NCI-H1436 (cell line): ENCODE measurements at places on chromosomes 7 and 10.

DNA sequence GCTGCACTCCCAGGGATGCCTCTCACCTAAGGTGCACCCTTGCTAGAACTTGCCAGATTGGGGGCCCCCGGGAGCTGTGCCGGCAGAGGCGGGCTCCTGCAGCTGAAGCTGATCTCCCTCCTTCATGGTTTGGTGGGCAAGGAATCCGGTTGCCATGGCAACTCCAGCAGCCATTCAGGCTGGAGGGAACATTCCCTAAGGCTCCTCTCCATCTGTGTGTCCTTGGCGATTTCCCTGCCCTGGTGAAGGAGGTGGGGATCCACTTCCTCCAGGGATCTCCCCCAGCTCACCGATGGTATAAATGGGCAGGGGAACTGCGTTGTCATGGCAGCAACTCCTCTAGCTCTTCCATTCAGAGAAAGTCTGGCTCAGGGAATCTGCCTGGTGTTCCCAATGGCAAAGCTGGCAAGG lies 49.6 kb upstream of the GPR158 start:
- no peak for DNase-seq

DNA sequence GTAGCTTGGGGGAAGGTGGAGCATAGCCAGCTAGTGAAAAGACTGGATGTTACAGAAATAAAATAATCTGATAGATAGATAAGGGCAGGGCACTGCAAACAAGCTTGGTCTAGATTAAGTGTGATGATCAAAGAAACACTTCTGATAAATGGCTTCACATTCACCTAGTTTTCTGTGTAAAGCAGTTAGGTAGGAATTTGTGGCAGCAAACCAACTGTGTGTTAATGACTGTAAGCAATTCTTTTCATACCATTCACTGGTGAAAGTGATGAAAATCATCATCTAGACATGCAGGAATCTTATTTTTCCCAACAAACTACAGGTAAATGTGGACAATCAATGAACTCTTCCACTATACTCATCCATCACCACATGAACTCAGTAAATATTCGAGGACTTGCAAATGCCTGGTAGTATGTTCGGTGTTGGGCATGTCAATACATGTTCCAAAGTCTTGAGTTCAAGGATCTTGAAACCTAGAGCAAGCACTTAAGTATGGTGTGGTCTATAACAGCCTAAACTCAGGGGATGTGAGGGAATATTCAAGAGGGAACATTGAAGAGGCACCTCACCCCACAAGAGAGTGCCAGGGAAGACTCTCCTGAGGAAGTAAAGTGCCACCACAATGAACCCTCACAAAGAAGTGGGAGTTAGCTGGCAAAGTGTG lies 20.5 kb downstream of the PON3 start:
- DNase-seq = no peak

DNA sequence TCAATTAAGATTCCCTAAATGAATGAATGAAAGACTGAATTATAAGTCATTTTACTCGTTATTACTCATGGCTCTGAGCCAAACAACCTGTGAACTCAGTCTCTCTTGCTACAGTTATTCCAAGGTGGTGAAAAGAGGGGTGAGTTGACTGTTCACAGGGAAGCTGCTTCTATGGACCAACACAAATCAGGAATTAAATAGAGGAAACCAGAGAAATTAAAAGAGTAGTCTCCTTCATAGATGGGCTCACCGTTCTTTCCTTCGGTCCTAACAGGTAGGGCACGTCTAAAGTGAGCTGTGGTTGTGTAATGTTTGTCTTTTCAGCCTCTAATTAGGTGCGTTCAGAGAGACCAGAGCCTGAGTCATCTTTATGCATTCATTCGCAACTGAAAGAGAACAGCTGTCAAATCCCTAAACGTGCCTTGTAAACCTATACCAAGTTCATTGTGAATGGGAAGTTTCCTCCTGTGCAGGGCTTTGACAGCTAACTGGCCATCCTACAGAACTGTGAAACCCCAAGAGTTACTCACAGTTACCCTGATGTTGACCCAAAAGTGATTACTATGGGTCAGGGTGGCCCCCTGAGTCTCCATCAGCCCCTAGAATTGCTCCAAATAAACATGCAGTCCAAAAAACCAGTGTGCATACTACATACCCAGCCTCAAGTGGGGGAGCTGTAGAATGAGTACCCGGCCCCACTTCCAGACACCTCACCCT lies 18.2 kb upstream of the C10orf53 start:
- DNase-seq = no peak

GRCh38 chr10:126731610-126731990 lies 61.1 kb upstream of the C10orf90 start:
- no peak for DNase-seq

DNA sequence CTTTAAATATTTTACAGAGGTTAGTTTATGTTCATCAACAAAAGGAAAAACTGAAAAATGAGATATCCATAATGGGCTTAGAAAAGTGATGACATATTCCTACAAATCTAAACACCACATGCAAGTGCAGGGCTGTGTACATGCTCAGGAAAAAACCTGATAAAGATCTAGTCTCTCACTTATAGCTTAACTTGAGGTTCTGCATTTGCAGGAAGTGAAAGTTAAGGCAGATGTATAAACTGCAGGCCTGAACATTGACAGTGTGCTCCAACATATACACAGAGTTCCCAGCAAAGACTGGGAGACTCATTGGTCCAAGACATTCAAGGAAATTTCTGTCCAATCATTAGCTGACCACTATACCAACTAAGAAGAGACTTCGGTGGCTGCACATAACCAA lies 63.8 kb upstream of the RET start:
- DNase-seq = no peak

DNA sequence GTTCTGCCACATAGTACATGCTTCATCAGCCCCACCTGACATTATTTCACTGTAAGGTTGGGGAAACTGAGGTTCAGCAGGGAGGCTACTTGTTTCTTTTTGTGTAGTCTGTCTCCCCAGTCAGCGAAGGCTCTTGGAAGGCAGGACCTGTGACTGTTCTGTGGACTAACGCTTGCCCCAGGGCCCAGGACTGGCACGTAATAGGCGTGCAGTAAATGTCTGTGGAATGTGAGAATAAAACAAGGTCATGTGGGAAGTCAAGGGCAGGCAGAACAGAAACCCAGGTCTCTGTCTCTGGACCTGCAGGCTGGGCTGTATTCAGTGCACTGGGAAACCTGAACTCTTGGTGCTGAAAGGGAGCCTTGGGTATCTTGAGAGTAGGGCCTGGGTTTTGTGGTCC lies 168.7 kb downstream of the RPS24 start:
- no peak for DNase-seq

- no peak for DNase-seq
Observed at GRCh38 chr7:10802526-10802925, 171.1 kb upstream of the PHF14 start.

- DNase-seq = no peak
Observed at GRCh38 chr10:80081801-80082750, 3.6 kb downstream of the TMEM254 start.

DNA sequence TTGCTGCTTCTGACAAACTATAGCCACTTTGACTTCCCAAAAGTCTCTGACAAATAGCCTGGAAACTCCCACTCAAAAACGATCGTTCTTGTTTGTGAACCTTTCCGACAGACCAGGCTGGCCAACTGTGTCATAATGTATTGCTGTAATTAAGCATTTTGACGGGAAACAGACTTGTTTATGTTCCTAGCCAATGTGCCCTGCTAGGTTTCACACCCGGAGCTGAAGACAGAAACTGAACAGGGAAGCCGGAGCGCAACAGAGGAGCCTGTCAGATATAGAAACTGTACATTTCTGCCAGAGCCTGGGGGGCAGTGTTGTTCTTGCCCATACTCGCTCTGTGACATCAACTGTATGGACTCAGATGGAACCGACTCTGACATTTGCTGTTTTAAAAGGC lies 55.3 kb upstream of the C7orf33 start:
- DNase-seq = no peak

DNA sequence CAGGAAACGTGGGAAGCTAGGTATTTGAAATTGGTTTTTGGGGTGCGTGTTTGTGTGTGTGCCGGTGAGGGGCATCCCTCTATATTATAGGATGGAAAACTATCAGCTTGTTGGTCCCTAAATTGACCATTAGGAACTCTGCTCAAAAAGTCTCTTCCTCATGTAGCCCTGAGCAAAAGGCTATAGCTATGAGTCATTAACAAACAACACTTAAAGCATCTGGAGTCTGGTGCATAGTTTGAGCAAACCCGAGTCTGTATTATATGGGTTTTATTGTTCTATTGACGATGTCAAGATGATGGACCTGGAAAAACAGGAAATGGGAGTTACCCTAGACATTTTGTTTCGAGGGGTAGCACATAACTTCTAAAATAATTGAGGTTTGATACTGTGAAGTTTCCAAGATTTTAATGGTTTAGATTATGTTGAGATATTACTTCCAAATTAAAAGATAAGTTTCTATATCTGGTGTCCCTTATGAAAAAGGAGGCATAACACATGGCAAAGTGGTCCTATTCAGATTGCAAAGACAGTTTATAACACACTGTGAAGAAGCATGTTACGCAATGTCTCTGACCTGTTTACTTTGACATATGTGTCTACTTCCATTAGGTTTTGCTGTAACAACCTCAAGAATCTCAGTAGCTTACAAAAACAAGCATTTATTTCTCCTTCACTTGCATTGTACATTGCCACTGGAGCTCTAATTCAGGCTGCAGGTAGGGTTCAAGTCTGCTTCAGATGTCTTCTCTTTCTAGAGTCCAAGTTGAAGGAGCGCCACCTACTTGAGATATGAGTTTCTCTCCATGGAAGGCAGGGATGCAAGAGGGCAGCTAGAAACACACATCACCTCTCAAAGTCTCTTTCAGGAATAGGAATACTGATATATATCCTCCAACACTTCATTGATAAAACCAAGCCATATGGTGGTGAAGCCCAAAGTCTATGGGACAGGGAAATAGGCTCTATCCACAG lies 357.7 kb downstream of the PHF14 start:
- DNase-seq = no peak
